Stimulated activated CD4-positive, alpha-beta T cell treated with anti-CD3 and anti-CD28 coated beads, Interleukin-1b, Interleukin-23, amount 100 ng/mL, for 4 hours (primary cell): ENCODE measurements at places on chromosomes 11 and 22.
A peak's percentile ranks its signal among the peaks of the same experiment; 100 is the strongest.

GRCh38 chr11:103699216-103699615, 337.2 kb upstream of the DDI1 start:
- no peak for DNase-seq

DNA sequence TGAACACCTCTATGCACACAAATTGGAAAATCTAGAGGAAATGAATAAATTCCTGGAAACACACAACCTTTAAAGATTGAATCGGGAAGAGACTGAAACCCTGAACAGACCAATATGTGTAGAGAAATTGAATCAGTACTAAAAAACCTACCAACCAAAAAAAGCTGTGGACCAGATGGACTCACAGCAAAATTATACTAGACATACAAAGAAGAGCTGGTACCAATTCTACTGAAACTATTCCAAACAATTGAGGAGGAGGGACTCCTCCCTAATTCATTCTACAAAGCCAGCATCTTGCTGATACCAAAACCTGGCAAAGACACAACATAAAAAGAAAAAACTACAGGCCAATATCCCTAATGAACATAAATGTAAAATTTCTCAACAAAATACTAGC, 54.4 kb upstream of the SEZ6L start:
- no peak for DNase-seq

GRCh38 chr11:35190804-35191348, 51.9 kb downstream of the CD44 start:
- no peak for DNase-seq

DNA sequence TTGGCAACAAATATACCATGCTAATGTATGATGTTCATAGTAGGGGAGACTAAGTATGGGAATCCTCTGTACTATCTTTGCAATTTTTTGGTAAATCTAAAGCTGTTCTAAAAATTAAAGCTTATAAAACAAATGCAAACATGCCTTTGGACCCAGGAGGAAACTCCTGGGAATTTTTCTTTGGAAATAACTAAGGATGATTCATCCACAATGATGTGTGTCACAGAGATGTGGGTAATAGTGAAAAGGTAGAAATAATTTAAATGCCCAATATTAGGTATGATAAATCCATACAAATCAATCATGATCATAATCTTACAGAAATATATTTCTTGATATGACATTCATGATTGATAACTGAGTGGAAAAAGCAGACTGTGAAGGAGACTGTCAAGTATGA, 135.8 kb downstream of the TRIM44 start:
- no peak for DNase-seq

GRCh38 chr11:503179-503981, 3.7 kb downstream of the RNH1 start:
- DNase-seq = no peak

- DNase-seq = no peak
Observed at GRCh38 chr11:78744202-78744601, 169.5 kb upstream of the NARS2 start.

DNA sequence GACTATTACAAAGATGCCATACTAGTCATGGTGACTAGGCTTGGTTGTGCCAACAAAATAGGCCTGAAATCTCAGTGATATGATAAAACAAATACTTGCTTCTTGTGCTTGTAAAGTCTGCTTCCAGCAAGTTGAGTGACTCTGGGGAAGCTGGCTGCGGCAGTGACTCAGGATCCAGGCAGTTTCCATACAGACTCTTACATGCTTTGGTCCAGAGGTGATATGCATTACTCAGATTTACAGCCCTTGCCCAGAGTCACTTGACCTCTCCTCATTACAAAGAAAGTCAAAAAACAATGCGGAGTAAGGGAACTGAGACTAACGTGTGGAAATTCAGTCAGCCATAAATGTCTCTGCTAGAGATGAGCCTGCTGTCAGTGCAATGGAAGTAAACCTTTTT, 387.5 kb downstream of the KCNA4 start:
- no peak for DNase-seq

- no peak for DNase-seq
Observed at GRCh38 chr11:88101881-88102597, 73.2 kb downstream of the RAB38 start.

GRCh38 chr22:32080904-32081303, 37.8 kb downstream of the SLC5A1 start:
- no peak for DNase-seq

GRCh38 chr11:72589802-72590761, 84.1 kb downstream of the PDE2A start:
- no peak for DNase-seq

DNA sequence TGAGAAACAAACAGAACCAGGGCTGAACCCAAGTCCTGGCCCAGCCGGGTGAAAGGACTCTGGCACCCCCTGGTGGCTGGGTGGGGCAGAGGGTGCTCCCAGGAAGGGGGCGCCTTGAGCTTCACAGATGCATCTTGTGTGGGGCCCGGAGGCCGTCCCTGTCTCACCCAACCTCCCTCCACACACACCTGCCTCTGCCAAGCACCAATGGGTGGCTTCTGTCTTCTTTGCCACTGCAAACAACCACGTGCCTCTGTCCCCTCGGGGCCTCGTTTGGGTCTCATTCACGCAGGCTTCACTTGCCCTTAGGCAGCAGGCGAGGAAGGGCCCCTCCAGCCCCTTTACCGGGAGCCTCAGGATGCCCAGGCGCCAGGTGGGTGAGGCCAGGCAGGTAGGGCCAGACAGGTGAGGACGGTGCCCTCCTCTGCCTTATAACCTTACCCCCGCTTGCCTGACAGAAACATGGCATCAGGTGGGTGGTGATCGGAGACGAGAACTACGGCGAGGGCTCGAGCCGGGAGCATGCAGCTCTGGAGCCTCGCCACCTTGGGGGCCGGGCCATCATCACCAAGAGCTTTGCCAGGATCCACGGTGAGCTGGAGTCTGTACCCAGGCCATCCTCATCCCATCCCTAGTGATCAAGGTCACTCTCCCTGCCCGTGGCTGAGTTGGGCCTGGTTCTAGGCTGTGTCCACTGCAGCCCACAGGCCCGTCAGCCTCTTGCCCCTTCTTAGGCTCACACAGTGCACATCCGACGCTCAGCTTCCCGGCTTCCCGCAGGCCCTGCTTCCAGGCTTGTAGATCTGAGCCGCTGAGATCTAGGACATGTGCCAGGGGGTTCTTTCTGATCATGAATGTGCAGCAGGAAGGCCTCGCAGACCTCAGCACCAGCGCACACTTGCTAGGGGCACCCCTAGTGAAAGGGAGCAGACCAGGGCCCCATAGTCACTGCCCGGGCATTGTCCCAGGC, 17.2 kb downstream of the POLR3H start:
- DNase-seq = peak; percentile 60

GRCh38 chr11:103749158-103749557, 287.3 kb upstream of the DDI1 start:
- no peak for DNase-seq

- DNase-seq = no peak
Observed at GRCh38 chr22:49426098-49426497, 401.6 kb downstream of the BRD1 start.

DNA sequence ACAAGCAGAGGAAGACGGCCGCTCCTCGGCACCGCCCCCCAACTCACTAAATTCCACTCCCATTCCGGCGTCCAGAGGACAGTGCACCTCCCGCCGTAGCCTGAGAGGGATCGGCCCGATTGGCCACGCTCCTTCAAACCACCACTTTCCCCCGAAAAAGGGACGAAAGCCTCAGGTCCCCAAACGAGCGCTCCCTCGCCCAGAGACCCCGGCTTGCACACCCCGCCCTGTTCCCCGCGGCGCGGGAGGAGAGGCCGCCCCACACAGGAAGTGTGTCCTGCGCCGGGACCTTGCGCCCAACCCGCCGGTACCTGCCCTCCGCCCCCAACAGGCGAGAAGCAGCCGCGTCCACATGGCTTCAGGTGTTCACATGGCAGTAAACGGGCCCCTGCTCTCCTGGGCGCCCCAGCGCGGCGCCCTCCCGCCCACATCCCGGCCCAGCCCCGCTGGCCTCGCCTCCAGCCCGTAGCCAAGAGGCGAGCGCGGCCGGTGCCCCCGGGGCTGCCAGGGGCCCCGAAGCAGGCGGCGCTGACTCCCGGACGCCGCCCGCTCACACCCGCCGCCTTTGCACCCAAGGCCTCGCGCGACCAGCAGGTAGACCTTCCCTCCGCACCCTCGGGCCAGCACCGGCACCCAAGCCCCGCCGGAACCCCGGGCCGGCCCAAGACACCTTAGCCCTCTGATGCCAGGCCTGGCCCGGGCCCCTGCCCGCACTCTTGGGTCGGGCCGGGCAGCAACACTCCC, 849 bp downstream of the TCF20 start:
- DNase-seq = peak; percentile 61

DNA sequence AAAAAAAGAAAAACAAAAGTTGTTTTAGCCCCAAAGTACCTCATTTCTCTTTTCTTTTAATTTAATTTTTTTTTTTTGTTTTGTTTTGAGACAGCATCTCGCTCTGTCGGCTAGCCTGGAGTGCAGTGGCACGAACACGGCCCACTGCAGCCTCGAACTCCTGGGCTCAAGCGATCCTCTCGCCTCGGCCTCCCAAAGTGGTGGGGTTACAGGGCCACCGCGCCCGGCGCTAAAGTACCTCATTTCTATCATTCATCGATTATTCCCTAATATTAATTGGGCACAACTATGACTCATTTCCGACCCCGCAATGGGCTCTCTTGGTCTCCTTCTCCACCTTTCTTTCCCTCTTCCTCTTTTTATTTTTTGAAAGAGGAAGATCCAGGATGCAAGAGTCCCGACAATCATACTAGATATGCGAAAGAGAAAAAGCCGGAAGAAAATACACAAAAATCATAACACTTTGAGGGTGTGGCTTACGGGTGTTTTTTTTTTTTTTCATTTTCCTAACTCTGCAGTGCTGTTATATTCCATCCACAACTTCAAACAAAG, 475 bp upstream of the AIP start:
- DNase-seq = no peak

GRCh38 chr22:19962909-19963806, 21.5 kb upstream of the TXNRD2 start:
- DNase-seq = no peak

DNA sequence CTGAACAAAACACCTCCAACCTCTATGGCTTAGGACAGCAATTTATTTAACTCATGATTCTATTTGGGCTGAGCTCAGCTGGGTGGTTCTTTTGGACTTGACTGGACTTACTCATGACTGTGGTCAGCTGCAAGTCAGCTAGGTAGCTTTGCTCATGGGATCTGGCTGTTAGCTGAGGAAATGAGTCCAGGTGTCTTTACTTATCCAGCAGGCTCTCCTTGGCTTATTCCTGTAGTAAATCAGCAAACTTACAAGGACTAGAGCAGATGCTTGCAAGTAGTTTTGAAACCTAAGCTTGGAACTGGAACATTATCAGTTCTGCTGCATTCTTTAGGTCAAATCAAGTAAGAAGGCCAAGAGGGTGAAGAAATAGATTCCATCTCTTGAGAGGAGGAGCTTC, 8.0 kb upstream of the HIKESHI start:
- DNase-seq = no peak

- no peak for DNase-seq
Observed at GRCh38 chr11:26703411-26704191, 18.3 kb downstream of the SLC5A12 start.

- DNase-seq = no peak
Observed at GRCh38 chr11:86606836-86607481, 65.5 kb downstream of the ME3 start.

GRCh38 chr11:60864856-60865513, 2.4 kb upstream of the ZP1 start:
- no peak for DNase-seq

GRCh38 chr11:47160753-47161133, 15.9 kb downstream of the ARFGAP2 start:
- DNase-seq = no peak

GRCh38 chr11:445765-446588, 4.1 kb upstream of the PTDSS2 start:
- DNase-seq = no peak

DNA sequence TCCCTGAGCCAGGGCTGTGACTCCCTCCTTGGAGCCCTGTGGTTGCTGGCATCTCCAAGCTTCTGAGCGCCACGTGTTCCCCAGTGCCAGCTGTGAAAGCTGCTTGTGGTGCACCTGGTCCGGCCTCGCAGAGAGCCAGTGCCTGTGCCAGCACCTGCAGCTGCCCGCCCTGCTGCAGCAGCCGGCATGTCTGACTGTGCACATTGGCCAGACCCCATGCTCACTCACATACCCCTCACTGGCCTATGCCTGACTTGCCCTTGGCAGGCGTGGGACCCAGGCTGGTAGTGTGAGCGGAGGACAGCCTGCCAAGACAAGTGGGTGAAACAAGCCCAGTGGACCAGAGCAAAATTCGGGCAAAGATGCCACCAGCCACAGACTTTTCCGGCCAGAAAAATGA, 9.8 kb downstream of the MRPL48 start:
- DNase-seq = no peak

DNA sequence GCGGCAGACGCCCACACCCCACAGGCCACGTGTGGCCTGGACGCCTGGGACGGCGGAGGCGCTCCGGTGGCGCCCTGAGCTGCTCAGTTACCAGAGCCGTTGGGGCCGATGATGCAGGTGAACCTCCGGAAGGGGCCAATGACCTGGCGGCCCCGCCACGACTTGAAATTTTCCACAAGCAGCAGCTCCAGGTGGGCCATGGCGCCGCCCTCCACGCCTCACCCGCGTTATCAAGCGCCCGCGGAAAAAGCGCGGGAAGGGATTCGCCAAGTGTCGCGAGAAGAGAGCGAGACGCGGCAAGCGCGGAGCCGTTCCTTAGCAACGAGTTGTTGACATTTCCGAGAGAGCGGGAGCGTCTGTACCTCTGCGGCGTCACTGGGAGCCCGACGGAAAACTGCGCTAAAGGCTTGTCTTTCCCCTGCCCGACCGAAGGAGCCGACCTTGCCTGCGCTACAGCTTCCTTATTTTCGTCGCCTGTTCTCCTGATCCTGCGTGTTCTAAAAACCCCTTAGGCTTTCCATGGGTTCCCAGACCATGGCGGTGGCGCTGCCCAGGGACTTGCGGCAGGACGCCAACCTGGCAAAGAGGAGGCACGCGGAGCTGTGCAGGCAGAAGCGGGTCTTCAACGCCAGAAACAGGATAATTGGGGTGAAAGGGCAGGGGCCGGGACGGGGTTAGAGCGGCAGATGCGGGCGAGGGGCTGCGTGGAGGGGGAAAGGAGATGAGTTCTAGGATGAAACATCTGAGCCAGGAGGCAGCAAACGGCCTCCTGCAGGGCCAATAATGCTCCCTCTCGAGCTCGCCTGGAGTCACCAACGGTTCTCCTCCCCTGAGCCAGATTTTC, at the start of the genes RIBC2 and SMC1B:
Gene RIBC2, plus strand, starts transcription at position 326 of the 844 bp plus-strand sequence. Its CDS starts 194 bp downstream, at position 520.
Gene SMC1B, minus strand, starts transcription at position 232 of the 844 bp plus-strand sequence. Its CDS starts 32 bp downstream, at position 200.
- peak; percentile 72 for DNase-seq
